ENCODE measurements at places on chromosomes 6 and 20.
A peak's percentile ranks its signal among the peaks of the same experiment; 100 is the strongest.

DNA sequence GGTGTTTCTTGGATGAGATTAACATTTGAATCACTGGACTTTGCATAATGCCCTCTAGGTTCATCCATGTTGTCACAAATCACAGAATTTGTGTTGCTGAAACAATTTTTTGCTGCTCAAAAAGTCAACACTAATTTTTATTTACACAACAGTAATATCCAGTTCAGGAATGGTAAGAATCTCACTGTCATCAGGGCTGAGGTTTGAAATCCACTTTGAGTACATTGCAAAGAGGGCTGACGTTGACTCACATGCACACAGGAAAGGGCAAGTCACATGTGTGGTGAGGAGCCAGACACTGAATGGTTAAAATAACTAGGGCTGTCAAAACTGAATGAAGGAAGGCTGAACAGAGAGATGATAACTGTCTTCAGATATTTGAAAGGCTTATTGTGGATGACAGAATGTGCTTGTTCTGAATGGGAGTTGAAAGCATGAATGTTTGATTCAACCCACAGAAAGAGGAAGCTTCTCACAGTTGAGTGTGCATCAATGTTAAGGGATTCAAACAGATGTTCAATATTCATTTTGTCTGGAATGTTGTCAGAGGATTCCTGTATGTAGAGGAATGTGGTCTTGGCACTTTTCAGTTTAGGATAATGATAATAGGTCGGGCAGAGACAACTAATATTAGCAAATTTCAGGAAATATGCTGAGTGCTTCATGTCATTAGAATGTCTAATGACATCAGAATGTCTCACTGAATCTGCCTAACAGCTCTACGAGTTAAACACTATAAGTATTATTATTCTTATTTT lies 3.6 kb upstream of the ADGRG6 start:
- no peak for DNase-seq

GRCh38 chr6:56671160-56671559 lies 28.5 kb upstream of the DST start:
- no peak for DNase-seq

- DNase-seq: no peak
Measured at GRCh38 chr6:132969196-132969595, 154.8 kb downstream of the RPS12 start.

- no peak for DNase-seq
Measured at GRCh38 chr20:62739067-62739466, 30.4 kb downstream of the NTSR1 start.

- no peak for DNase-seq
Measured at GRCh38 chr6:16512544-16513290, 248.5 kb downstream of the ATXN1 start.

DNA sequence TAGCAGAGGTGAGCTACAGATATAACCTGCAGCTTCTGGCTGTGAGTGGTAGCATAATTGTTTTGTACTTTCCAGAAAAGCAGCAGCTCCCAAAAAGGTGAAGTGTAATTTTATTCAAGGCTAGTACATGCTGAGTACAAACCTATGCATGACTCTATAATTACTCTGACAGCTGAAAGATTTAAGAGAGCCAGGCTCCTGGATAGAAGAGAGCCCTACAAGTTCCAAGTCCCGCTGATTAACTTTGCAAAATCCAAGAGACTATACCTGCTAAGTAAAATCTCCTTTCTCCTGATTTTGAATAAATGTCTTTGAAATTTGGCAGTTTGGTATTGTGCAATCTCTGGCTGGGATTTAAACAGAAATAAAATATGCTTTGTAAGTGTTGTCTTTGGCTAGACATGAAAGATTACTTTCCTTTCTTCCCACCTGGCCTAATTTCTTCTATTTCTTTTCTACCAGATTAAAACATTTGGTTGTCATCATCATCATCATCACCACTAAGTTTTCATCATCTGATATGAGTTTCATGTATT lies 79.5 kb downstream of the CTNNBL1 start:
- DNase-seq: no peak

DNA sequence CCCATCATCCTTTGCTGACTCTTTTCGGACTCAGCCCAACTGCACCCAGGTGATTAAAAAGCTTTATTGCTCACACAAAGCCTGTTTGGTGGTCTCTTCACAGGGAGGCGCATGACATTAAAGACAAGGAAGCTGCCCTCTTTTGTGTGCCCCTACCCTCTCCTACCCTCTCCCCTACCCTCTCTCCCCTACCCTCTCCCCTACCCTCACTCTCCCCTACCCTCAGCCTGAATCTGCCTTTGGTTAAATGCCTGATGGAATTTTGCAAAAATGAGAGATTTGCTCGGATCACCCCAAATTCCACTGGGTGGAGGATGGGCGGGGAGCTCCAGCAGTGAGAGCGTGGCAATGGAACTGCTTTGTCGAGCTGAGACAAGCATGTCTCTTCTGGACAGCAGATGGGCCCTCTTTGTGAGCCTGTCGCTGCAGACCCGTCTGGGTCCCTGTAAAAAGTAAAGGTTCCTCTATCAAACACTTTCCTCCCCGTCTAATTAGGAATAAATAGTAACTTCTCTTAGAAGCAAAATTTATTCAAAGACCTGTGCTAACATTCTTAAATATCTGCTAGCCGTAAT lies 76.4 kb upstream of the MLN start:
- DNase-seq: no peak

DNA sequence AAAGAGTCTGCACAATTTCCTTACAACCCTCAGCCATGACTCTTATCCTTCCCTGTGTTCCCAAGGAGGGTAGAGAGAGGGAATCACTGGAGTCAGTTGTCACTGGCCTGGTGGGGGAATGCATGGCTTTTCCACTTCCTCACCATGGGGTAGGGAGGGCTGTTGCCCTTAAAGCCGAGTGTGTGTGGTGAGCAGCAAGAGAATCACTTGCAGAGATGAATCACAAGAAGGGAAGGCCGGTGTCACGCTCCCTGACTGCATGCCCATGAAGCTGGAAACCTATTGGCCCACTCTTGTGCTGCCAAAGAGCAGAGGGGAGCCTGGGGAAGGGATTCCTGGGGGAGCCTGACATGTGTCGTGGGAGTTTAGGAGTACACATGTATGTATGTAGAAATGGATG lies 18.1 kb upstream of the BMP6 start:
- no peak for DNase-seq

- DNase-seq: no peak
Measured at GRCh38 chr6:27062755-27063154, 184.7 kb upstream of the PRSS16 start.

DNA sequence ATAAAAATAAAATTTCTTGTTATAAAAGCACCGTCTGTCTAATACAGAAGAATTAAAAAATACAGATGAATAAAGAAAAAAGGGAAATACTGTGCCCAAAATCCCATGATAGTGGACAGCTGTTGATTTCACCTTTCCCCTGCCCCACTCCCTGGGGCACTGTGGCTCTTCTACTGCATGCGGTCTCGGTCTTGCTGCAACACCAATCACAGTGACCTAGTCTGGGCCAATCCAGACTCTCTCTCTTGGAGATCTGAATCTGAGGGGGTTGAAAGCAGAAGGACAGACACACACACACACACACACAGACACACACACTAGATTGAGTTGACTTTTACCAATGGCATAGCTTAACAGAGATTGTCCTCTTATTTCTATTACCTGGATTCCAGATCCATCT lies 70.5 kb upstream of the FYN start:
- DNase-seq: no peak

DNA sequence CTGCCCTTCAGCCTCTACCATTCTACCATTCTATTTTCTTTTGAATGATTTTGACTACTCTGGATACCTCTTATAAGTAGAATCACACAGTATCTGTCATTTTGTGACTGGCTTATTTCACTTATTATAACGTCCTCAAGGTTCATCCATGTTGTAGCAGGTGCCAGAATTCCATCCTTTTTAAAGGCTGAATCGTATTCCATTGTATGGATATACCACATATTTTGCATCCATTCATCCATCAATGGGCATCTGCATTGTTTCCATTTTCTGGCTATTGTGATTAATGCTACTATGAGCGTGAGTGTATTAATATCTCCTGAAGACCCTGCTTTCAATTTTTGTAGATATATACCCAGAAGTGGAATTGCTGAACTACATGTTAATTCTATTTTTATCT lies 105.5 kb downstream of the SYNE1 start:
- no peak for DNase-seq

- DNase-seq: no peak
Measured at GRCh38 chr20:36526521-36527011, 14.8 kb upstream of the MYL9 start.

DNA sequence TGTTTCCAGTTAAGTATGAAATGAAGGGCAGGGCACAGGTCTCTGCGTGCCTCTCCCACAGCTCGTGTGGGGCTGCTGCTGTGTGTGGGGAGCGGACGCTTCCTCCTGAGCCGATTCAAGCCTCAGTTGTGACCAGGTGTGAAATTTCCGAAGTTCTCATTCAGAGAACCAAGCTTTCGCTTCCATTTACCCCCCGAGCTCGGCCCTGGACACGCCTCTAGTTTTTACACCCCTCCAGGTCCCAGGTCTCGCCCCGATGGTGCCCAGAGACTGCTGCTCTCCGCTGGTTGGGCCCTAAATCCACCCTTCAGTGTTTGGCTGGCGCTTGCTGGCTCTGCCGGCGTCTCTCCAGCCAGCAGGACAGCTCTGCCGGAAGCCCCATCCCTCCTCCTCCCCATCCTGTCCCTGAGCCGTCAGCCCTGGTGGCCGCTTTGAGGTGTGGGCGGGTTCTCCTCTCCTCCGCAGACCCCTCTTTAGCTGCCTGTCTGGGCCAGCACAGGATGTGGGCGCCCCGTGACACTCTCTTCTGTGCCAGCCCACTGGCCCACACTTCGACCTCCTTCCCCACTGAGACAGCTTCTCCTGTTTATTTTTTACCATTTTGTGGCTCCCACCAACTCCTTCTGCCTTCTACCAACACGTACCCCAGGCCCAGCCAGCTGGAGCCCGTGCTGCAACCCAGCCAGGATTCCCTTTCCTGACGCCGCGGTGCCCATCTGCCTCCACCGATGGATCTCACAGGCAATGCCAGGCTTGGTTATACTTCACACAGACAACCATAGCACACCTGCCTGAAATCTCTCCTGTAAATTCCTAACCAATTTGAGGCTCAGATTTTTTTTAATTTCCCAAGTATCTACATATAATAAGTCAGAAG lies 142.8 kb downstream of the DLL1 start:
- peak; percentile 36 for DNase-seq

DNA sequence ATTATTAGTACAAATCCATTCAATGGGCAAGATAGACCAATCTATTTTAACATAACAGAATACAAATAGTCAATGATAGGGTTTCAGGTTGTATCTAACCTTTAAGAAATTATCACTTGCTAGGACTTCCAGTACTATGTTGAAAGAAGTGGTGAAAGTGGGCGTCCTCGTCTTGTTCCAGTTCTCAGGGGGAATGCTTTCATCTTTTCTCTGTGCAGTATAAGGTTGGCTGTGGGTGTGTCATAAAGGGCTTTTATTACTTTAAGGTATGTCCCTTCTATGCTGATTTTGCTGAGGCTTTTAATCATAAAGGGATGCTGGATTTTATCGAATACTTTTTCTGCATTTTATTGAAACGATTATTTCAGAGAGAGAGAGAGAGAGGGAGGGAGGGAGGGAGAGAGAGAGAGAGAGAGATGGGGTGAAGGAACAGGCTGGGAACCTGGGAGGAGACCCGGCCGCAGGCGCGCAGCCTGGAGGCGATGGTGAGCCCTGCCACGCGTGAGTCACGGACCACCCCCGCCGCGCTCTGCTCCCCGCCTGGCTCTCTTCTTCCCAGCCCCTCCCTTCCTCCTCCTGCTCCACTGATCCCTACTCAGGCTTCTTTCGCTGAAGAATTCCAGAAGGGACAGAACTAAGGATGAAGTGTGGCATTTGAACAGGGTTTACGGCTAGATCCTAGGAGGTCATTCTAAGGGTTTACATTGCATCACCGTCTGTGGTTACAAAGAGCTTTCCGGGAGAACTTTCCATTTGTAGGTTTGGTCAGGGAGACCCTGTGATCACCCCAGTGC lies 45.5 kb upstream of the HLA-E start:
- no peak for DNase-seq

- no peak for DNase-seq
Measured at GRCh38 chr6:15504040-15504495, 158.8 kb downstream of the DTNBP1 start.

DNA sequence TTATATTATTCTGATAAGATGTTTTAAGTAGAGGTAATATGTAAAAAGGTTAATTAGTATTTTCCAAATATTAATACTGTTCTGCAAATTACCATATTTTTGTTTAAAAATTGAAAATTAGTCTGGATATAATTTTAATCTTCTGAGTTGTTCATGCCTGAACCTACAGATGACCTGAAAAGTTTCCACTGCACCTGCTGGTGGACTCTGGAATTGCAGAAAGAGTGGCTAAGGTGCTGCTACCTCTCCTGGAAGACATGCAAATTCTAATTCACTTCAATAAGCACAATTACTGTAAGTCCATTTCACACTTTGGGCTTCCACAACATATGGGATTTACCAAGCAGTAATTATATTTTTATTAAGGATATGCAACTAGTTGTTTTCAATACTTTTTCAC lies 77.7 kb upstream of the OLIG3 start:
- peak; percentile 43 for DNase-seq

GRCh38 chr20:54711071-54711470 lies 235.7 kb downstream of the DOK5 start:
- no peak for DNase-seq

GRCh38 chr20:60869625-60870024 lies 382.4 kb upstream of the CDH4 start:
- DNase-seq: no peak

DNA sequence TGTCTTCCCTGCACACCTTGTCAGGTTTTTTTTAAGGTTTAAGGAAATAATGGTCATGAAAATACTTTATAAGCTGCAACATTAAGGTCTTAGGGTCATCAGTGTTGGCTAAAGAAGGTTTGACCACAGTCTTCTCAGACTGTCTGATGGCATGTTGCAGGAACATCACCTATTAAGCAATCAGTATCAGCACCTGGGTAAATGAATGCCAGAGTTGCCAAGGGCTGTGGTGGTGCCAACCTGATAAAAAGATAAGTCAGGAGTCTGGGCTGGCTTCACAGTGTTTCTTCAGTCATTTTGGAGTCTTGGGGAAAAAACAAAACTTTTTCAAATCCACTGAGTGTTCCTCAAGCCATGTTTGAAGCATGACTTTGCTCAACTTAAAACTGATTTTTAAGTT lies 61.5 kb upstream of the VSTM2L start:
- no peak for DNase-seq

DNA sequence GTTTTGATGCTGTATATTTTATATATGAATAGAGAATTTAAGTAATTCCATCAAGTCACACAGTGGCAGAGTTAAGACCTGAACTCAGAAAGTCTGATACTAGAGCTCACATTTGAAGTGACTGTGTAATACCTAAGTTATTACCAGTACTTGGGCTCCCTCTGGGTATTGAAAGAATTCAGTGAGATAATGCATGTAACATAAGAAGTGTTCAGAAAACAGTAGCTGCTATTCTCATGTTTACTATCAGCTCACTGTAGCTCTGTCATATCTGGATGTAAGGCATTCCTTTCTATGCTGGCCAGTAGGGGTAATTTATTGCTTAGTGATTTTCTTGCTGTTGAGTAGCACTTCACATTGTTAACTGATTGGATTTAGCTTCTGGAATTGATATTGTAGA lies 44.6 kb downstream of the NKX2-4 start:
- DNase-seq: no peak

- DNase-seq: no peak
Measured at GRCh38 chr6:119501798-119502483, 152.4 kb upstream of the MAN1A1 start.
